Activated naive CD4-positive, alpha-beta T cell treated with anti-CD3 and anti-CD28 coated beads, Interleukin-2, amount 50 U/mL, for 16 hours (primary cell): ENCODE measurements at places on chromosomes 7 and 10.

DNA sequence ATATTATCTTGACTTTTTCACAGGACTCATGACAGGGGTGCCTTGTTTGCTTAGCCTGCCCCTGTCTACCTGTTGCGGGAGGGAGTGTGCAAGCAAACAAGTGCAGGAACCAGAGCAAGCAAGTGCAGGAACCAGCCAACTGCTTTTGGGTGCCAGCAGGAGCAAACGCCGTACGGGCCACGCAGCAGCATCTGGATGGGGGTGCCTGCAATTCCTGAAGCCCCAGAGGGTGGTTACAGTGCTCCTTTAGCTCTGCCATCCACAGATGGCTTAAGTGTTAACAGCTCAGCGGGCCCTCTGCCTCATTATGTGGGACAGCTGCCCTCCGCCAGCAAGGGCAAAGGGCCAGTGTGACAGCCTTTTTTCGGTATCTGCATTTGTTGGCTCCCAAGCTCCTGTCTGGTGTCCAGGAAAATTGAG lies 83.5 kb downstream of the MICU1 start:
- DNase-seq, result no peak

DNA sequence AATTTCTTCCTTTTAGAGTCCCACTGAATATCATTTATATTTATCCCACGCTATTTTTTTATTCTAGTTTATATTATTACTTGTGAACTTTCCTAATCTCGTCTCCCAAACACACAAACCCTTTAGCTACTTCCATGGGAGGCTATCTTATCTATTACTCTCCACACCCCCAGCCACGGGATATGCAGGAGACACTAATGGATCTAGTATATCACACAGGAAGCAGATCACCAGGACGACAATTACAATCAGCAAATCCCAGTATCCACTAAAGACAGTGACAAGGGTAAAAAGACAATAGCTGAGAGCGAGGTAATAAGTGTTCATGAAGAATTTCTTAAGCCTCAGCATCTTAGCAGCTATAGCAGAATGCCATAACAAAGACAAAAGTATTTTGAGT lies 3.8 kb upstream of the AKR1E2 start:
- no peak for DNase-seq

DNA sequence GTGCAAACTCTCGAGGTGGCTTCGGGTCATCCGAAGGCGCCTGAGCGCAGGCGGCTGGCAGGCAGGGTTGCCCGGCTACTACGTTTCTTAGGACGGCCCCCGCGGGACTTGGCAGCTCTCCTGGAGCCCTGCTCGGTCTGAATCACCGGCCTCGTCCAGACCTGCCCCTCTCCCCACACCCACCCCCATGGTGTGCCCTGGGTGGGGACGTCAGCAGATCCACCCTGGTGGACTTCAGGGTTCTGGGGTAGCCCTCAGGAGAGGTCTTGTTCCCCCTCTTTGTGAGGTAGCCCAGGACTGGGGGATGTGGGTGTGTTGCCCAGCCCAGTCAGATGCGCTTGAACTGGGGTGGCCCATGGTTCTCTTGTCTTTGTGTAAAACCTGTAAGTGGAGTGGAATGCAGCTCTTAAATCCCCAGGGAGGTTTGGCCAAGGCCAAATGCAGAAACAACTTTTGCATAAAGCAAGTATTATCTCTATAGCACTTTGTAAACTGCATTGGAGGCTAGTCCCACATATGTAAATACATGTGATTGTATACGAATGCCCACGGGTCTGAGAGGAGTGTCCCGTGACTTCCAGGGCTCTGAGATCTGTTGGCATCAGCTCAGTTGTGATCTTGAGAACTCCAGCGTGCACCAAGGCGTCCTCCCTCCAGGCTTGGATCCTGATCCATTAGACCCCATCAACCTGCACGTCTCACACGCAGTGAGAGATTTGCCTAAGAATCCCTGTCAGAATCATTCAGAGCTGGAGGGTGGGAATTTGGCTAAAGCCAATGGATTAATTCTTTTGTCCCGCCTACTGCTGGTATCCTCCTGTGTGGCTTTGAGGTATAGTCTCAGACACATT lies 1.8 kb downstream of the PFKFB3 start:
- no peak for DNase-seq

- DNase-seq, result no peak
These were observed 267.9 kb upstream of the SP8 start for GRCh38 chr7:21054427-21055112.

DNA sequence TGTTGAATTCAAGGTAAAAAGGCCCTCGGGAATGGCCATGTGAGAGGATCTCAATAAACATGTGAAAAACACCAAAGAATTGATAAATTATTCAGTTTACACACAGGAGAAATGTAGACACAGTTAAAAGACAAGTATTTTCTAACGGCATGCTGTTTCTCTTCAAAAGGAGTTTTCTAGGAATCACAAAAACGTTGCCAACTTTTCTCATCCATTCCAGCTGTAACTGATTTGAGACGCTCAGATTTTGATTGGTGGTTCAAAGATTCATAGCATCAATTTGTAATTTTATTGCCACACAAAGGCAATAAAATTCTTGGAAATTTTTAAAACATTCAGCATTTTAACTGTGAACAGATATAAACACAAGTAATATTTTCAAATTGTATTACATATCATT lies 384.9 kb upstream of the PFKP start:
- DNase-seq, result no peak

DNA sequence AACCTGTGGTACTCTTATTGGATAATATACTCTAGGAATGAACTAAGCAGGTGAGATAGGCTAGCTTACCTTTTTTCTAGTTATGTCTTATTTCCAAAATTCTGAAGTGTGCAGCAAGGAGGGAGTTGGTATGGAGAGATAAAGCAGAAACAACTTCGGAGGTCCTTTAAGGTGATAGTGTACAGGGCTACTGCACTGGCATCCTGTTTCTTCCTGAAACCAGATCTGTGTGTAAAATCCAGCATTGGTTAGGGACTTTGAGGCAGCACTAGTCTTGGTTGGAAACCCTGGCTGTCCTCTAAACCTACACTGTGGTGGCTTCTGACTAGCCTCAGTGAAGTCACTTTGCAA lies 66.9 kb upstream of the STRIP2 start:
- DNase-seq, result no peak

- DNase-seq, result no peak
These were observed 352.8 kb downstream of the KCNMA1 start for GRCh38 chr10:77284797-77285196.

- peak; percentile 80 for DNase-seq
These were observed 193.8 kb upstream of the ADO start for GRCh38 chr10:62610649-62611229.
